ENCODE measurements at places on chromosomes 2 and 18. TPM values are rescaled to one million over a fixed set of nuclear protein-coding genes. Genes with fewer than 3 reads are reported as not detected.

DNA sequence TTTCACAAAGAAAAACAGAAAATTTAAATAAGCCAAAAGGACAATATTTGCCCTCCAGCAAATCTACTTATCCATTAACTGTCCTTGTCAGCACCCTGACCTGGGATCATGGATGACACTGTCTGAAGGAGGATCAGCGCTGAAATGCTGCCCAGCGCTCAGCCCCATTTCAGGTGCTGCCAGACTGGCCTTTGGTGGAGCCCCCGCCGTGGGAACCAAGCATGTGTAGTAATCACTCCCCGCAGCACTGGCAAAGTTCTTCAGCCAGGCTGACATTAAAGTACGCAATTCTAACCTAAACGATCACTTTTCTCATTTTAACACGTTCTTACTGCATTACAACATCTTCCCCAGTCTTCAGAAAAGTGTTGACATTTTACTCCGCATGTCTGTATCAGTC is 108.6 kb upstream of the GPC1 start:
- H3K4me3 ChIP-seq = no peak overlapping the region
- no peak overlapping the region for H3K27ac ChIP-seq
- H3K36me3 ChIP-seq = no peaks in the 10 kb centered on the region
- DNase-seq = no peak
- no peaks in the 10 kb centered on the region for H3K4me1 ChIP-seq

DNA sequence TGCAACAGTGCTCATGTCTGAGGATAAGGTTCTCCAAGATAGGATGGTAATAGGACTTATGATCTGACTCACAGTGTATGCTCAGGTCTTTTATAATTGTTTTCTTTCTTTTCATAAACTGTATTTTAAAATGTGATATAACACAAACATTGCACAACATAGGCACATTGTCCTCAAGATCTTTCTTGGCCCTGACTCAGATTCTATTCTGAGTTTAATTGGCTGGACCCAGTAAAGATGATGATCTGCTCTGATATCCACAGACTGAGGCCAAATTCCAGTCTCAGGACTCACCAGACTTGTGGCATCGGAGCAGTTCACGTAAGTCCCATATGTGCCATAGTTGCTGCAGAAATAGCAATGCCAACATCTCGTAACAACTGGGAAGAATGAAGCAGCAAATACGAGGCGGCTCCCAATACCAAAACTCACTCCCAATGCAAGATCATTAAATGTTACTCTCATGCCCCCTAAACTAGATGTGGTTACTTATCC is 448.9 kb upstream of the SLC14A2 start:
- H3K27me3 ChIP-seq = no peaks in the 10 kb centered on the region
- no peak overlapping the region for H3K4me3 ChIP-seq
- H3K4me1 ChIP-seq = peaks cover 26% of the 10 kb centered on the region
- peak; percentile 84 for DNase-seq
- H3K27ac ChIP-seq = peak overlapping the region; percentile 6

- no peak overlapping the region for H3K27ac ChIP-seq
- DNase-seq = no peak
- no peak overlapping the region for H3K4me3 ChIP-seq
Measured at GRCh38 chr18:13680612-13681011, 45.7 kb downstream of the FAM210A start.

DNA sequence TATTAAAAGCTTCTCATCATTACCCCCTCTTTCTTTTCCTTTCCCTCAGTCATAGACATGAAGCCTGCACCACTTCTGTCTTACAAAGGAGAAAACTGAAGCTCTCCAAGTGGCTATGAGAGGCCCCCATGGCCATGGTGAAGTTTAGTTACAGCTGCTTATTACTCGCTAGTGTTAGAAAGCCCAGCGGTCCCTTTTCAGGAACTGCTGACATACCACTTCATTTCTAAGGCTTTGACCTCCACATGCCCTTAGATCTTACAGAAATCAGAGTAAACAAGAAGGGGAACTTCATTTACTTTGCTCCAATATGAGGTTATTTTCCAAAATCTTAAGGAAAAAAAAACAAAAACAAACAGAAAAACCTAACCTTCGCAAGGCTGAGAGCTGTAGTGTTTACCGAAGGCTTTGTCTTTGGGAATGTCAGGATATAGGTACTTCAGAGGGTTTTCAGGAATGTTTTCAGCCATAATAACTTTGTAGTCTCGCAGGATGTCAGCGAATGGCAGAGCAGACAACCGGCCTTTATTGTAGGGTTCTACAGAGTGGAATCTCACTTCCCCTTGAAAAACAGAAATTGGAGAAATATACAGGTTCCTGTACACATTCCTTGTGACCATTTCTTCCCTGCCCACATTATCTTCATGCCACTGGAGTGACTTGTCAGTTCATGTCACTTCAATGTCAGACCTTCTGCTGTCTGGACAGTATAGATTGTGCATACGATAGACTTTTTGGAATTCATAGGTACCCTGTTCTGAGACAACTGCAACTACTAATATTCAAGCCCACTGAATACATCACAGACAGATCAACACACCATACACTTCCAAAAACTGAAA is 18.8 kb upstream of the STAT1 start:
- no peak for DNase-seq
- H3K36me3 ChIP-seq = no peaks in the 10 kb centered on the region
- peaks cover 2% of the 10 kb centered on the region for H3K4me1 ChIP-seq

DNA sequence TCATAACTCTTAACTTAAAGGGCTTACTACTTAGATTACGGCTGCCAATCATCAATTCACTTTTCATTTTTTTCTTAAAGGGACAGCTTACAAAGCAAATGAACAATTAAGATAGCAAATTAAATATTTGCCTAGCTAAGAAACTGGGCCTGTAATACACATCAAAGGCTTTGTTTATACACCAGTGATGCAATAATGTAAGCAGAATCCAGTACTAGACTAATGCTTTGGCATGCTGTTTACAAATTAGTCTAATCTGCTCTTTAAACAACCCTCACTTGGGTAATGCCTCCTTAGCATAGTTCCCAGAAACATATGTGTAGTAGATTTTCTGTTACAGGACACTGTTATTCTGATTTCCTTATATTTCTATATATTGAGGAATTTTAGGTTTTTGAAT is 105.8 kb downstream of the ARHGAP28 start:
- no peak overlapping the region for H3K4me3 ChIP-seq
- H3K4me1 ChIP-seq = no peaks in the 10 kb centered on the region
- no peak for DNase-seq
- H3K36me3 ChIP-seq = no peaks in the 10 kb centered on the region

DNA sequence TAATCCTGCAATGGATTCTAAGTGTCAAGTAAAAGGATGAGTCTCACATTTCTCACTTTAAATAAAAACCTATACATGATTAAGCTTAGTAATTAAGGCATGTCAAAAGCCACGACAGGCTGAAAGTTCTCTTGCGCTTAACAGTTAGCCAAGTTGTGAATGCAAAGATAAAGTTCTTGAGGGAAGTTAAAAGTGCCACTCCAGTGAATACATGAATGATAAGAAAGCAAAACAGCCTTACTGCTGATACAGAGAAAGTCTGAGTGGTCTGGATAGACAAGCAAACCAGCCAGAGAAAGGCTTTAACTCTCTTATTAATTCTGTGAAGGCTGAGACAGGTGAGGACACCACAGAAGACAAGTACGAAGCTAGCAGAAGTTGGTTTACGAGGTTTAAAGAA is 12.7 kb downstream of the THOC1 start:
- peaks cover 1% of the 10 kb centered on the region for H3K36me3 ChIP-seq
- H3K27ac ChIP-seq = no peak overlapping the region
- no peak for DNase-seq
- no peaks in the 10 kb centered on the region for H3K27me3 ChIP-seq
- H3K4me3 ChIP-seq = no peak overlapping the region

CFAP65 gene
- polyA plus RNA-seq = not detected

FIGN gene
- polyA plus RNA-seq = 1.3 TPM

CFAP210 gene
- not detected for polyA plus RNA-seq
